ENCODE measurements at places on chromosomes 3 and 15.

GRCh38 chr15:40349163-40349562 is 1.7 kb upstream of the PHGR1 start:
- DNase-seq: no peak

- no peak for DNase-seq
Observed at GRCh38 chr3:23778446-23778845, 27.3 kb upstream of the UBE2E1 start.

DNA sequence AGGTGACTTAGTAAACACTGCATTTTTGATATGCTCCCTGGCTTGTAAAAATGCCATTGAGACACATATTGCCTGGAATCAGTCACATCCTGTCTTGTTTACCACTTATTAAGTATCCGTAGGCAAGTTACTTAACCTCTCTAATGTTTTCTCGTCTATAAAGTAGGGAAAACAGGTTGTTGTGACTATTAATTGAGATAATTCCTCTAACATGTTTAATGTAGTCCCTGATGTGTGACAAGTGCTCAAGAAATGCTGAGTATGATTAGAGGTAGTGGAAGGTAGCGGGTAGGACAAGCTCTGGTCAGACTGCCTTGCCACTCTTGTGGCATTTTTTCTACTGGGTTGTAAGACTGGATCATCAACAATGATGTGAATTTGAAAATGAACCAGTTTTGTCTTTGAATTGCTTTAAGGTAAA is 54.1 kb downstream of the NFKBIZ start:
- DNase-seq: no peak

DNA sequence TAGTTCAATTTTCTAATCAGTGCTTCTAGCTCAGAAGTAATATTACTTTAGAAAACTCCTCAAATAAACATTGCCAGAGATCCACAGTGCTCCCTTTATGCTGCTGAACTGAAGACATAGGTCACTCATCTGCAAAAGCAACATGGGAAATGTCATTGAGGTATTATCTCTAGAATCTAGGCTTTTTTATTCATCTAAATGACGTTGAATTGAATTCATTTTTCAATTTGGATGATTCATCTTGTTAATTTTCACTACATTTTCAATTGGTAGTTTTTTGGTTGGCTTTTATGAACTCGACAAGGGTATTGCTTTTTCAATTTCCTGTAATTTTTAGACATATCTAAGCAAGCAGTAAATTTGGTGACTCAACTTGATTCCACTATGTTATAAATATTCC is 275.4 kb downstream of the NFKBIZ start:
- no peak for DNase-seq

- no peak for DNase-seq
Observed at GRCh38 chr3:15354485-15354884, 22.1 kb upstream of the SH3BP5 start.

GRCh38 chr3:40043444-40043755 is 234.0 kb downstream of the MYRIP start:
- DNase-seq: no peak
